ENCODE measurements at places on chromosomes 7 and 10.

DNA sequence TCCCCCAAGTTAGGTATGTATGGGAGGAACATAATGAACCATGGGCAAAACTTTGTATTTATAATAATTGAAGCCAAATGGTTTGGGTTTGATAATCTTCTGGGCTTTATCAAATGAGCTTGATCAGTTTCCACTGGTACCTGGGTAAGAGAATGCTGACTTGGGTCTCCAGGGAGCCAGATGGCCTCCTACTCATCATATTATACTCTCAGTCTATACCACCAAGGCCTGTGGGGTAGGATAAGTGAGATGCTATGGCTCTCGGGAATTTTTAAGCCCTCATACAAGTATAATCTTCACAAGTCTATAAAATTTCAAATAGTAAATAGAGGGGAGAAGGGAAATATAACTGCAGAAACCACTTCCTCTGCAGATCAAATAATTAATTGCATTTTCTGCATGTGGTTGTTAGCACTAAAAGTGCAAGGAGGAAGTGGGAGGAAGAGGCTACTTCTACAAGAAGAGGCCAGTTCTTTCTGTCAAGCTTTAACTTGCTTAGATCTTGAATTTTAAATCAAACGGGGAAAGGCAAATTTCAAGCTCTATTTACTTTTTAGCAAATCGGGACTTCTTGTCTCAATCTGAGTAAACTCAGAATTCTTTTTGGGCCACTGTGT lies 349.0 kb downstream of the SORCS1 start:
- no peak for DNase-seq

DNA sequence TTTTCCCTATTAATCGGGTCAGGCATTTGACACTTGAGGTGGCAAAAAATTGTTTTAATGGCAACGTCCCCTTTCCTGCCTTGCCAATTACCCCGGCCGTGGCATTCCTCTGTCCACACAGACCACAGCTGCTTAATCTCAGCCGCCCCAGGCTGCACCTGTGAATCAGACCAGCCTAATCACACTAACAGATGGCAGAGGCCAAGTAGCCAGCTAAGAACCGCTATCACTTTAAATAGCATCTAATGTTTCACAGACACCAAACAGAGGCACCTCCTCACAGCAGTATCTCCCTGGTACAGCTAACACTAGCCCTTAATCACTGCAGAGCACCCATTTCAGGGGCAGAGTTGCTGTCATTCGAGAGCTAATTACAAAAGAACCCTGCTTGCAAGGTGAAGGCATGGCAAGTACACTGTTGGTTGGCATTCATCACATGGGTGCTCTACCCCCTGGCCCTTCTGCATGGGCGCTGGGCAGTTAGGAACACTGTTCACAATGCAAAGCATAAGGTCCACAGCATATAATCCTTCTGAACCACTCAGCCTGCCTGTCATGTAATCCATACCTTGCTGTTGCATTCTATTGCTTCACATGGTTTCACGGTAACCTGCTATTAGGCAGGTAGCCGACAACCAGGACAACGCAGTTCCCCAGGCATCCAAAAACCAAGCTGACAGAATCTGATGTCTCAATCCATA lies 38.8 kb downstream of the FGFR2 start:
- DNase-seq, result no peak

GRCh38 chr10:62619413-62619738 lies 185.1 kb upstream of the ADO start:
- DNase-seq, result no peak

GRCh38 chr10:3931901-3932300 lies 146.9 kb upstream of the KLF6 start:
- no peak for DNase-seq

DNA sequence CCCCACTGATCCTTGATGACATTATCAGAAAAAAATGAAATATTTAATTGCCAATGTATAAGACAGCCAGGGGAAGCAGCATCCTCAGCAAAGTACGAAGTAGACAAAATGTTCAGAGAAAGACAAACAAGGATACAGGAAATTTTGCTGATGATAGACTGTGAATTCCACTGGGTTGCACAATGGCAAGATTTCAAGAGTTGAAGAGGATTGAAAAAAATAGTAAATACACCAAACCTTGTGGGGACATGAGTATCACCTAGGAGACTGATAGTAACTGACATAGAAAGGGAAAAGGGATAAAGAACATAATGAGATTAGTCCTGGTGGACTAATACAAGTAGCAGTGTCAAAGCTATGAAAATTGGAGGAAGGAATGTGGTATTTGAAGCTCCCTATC lies 16.5 kb downstream of the CNOT4 start:
- no peak for DNase-seq

GRCh38 chr10:120459185-120459584 lies 2.2 kb downstream of the PLPP4 start:
- DNase-seq, result no peak

DNA sequence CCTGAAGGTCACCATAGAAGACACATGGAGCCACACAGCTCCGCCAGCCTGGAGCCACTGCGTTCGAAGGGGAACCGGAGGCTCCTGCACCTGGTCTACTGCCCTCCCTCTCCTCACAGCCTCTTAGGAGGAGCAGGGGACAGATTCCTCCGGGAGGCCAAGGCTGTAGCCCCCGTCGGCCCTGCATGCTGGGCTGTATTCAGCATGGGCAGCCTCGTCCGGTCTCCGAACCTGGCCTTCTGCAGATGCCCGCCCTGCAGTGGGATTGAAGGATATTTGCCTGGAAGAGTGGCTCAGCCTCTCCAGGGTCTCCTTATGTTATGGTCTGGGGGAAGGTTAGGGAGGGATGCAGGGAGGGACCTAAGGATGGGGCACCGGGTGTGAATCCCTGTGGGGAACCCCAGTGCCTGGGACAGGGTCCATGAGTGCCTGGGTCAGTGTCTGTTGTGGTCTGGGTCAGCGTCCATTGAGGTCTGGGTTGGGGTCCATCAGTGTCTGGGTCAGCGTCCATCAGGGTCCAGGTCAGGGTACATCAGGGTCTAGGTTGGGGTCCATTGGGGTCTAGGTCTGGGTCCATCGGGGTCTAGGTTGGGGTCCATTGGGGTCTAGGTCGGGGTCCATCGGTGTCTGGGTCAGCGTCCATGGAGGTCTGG lies 13.0 kb upstream of the SCART1 start:
- DNase-seq, result no peak

DNA sequence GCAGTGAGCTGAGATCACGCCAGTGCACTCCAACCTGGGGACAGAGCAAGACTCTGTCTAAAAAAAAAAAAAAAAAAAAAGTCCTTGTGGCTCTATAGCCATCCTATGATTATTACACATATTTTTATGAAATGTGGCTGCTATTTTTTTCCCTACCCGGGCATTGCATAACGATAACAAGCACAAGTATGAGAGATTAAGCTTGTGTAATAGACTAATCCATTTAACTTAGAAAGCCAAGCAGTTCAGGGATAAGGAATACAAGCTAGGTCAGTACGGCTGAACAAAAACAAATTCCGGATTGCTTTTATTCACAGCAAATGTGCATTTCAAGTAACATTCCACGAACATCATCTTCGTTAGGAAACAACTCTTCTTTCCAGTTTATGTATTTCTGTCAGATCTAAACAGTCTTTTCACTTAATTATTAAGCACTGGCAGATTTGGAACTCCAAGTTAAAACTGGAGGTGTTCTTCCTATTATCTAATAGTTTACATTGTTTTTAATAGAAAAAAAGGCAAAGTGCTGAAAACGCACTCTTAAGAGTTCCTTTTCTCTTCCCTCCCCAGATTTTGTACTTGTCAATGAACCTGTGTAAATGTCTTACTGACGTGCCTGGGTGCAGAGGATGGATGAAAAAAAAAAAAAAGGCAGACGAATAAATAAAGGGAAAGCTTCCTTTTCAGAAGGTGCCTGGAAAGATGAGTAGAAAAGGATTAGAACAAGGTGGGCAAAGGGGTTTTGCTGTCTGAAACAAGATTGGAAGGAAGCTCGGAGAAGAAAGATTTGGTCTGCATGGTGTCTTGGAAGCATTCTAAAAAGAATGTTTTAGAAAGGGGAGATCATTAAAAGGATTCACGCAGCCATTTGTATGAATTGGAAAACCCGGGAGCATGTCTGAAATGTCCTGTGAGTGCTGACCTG lies 81.1 kb downstream of the PRTFDC1 start:
- no peak for DNase-seq

DNA sequence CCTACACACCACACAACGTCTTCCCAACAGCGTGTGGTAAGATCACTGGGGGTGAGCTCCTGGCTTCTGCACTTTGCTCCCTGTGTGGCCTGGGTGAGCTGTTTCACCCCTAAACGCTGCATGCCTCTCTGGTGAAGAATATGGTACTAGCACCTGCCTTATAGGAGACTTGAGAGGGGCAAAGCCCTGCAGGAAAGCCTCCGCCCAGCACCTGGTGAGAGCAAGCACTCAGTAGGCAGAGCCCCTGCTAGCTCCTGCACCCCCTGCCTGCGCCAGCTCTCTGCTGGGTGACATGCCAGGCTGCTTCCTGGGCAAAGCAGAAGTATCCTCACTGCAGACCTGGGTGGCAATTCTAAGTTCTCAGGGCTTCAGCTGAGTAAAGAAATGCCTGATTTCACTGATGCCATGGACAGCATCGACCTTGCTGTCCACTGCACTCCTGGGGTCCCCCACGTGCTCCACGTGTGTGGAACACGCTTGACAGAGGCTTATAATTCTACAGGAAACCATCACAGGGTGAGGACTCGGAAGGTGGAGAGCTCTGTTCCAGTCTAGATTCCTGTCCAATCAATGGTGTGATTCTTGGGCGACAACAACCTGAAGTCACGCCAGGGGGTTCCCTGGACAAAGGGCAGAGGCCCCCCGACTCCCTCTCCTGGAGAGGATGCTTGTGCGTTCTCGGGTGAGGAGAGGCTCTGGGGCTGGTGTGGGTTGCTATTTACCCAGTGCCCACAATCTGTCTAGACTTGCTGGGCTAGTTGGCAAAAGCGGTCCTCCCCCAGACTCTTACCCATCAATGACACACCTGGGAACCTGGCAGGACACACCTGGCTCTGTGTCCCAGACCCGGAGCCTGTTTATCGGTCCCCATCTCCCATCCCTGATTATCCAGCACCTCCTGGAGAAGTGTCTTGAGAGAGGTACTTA lies 5.0 kb upstream of the CALML5 start:
- DNase-seq, result no peak

DNA sequence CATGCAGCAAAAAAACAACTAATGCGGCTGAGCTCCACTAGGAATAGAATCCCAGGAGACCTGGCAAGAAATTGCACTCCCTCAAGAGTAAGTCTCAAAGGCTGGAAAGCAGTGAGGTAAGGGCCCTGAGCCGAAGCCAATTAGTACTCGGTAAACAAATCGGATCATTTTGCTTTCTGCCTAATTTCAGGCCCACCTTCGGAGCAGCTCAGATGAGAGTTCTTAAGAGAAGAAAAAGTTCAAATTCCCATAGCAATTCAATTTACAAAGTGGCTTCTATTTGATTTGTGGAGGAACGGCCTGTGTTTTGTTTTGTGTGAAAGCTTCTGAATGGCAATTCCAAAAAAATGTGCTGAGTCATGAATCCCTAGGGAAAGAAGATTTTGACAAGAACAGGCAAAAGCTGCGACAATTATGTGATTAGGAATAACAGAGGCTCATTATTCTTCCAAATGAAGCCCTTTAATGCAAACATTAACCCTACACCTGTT lies 60.9 kb downstream of the SLC16A9 start:
- DNase-seq, result no peak

GRCh38 chr10:31147210-31147608 lies 115.5 kb upstream of the ZNF438 start:
- no peak for DNase-seq

DNA sequence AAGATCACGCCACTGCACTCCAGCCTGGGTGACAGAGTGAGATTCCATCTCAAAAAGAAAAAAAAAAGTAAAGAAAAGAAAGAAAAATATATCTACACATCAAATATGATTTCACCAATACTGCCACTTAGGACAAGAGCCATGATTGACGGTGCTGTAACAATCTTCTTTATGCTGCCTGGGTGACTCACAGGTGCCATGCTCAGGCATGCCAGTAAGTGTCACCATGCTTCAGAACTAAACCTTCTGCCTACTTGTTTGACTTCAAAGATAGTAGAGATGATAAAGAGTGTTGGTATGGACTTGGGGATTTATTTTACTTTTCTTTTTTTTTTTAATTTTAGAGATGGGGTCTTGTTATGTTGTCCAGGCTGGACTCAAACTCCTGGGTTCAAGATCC lies 33.6 kb upstream of the DNMBP start:
- DNase-seq, result no peak

DNA sequence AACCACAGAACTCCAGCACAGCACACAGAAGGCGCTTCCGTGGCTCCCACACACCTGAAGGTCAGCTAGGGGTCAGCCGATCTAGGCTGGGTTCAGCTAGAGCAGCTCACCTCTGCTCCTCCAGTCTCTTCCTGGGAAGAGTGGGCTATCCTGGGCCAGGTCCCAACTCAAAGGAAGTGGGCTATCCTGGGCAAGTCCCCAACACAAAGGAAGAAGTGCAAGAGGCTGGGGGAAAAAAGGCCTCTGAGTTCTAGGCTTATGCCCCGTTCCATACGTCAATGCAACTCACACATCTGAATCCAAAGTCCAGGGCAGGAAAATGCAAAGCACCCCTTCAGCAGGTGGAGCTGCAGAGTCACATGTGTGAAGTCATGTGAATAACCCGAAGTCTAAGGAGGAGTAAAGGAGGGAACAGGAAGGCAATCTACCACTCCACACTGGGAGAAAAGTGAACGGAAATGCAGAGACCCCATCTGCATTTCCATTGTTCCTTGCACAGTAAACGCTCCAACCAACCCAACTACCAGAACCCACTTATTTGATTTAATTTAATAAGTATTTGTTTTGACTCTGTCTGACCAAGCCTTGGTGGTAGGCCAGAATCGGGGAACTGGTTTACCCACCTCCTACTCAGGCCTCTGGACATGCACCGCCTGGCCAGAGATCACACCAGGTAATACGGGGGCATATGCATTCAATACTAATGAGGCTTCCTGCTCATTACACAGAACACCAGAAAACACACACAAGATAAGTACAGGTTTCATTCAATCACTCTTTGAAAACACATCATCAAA lies 95.5 kb upstream of the RNF32 start:
- no peak for DNase-seq

- no peak for DNase-seq
Observed at GRCh38 chr7:83267141-83267631, 104.5 kb upstream of the PCLO start.

GRCh38 chr10:17216901-17217395 lies 11.1 kb upstream of the VIM start:
- DNase-seq, result no peak

- DNase-seq, result no peak
Observed at GRCh38 chr10:77673101-77673500, 35.5 kb upstream of the KCNMA1 start.

- DNase-seq, result no peak
Observed at GRCh38 chr10:20407357-20407756, 489.8 kb downstream of the NEBL start.

- no peak for DNase-seq
Observed at GRCh38 chr10:120732643-120733313, 118.4 kb upstream of the WDR11 start.

GRCh38 chr7:157384301-157384700 lies 47.5 kb downstream of the DNAJB6 start:
- no peak for DNase-seq

DNA sequence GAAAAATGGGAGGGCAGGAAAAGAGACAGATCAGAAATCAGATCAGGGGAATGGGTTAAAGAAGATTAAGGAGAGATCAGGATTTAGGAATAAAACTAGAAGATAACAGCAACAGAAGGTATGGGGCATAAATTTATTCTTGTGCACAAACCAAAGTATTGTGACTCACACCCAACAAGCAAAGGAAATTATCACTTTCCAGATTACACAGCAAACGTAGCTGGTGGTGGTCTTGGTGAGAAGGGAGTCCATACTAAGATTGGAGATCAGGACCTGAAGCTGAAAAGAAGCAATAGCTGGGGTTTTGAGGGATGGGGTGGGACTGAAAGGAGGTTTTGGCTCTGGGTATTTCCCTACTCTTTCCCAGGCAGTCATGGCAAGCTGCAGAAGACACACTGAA lies 3.5 kb upstream of the MYOZ1 start:
- DNase-seq, result no peak
